T-helper 2 cell (primary cell): ENCODE measurements at places on chromosomes 3 and 15.
A peak's percentile ranks its signal among the peaks of the same experiment; 100 is the strongest.

DNA sequence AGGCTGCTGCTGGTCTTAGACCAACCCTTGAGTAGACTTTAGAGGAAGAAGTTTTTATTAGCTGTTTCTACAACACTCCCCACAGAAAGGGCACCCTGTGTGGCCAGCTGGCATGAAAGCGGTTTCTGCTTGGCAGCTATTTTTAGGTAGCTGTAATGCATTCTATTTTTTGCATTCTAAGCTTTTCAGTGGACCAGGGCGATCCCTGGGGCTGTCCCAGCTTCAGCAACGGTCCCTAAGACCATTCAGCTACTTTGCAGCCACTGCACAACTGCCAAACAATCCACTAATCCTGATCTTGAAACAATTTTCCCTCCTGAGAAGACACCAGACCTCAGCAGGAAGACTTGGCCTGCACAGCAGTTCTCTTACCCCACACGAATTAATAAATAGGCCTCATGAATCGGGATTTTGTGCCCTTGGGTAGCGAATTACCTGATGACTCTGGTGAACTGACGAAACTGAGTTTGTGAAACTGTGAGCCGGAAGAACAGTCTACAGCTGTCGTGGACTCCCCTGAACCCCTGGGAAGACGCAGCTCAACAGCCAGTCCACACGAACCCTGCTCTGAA is 14.6 kb upstream of the TFRC start:
- DNase-seq = no peak

DNA sequence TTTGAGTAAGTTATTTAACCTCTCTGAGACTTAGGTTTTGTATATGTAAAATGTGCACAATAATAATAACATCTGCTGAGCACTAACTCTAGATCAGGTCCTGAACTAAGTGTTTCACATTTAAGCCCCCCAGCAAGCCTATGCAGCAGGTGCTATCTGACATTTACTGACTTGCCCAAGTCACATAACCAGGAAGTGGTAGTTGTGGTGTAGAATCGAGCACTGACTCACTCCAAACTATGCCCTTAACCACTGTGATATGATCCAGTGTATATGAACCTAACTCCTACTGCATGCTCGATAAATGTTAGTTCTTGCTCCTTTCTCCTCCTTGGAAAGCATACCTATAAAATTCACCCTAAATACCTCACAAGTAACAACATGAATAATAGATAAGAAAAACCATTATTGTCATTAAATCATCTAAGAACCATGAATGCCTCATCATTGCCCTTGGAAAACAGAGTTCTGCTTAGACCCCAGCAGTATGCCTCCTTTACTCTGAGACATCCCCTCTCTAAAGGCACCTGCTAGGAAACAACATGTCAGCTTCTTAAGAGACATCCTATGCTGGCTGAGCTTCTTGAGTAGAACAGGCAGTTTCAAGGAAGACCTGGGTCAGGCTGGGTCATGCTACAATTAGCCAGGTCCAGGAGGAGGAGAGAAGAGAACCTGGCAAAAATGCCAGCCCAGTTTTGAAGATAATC is 3.0 kb upstream of the SHC4 start:
- DNase-seq = no peak

- DNase-seq = peak; percentile 19
Observed at GRCh38 chr3:151086484-151087456, 1.3 kb downstream of the MED12L start.

DNA sequence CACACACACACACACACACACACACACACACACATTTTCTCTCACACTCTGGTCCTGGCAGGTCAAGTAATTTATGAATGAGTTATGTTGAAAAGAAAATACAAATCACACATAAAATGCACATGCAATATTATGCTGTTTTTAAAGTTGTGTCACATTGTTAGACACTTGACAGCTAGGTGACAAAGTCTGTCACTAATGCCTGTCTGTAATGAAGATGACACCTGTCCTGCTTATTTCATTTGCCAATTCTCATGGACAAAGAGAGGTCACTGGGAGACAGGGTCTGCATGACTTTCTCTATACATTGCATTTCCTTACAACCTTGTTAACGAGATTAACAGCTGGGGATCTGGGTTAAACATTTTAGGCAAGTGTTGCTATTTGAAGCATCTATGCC is 71.2 kb downstream of the ARPP21 start:
- no peak for DNase-seq

DNA sequence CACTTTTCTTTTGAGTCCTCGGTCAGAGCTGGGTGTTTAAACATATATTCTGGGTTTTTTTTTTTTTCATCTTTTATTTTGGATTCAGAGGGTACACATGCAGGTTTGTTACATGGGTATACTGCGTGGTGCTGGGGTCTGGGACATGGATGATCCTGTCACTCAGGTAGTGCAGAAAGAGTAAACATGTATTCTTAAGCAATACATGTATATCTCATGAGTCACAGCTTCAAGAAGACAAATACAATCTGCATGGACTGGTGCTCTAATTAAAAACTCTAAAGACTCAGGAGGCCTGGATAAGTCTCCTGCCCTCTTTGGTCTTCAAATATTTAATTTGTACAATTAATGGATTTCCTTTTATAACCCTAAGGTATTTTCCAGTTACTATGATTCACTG is 50.6 kb upstream of the PHLDB2 start:
- no peak for DNase-seq

DNA sequence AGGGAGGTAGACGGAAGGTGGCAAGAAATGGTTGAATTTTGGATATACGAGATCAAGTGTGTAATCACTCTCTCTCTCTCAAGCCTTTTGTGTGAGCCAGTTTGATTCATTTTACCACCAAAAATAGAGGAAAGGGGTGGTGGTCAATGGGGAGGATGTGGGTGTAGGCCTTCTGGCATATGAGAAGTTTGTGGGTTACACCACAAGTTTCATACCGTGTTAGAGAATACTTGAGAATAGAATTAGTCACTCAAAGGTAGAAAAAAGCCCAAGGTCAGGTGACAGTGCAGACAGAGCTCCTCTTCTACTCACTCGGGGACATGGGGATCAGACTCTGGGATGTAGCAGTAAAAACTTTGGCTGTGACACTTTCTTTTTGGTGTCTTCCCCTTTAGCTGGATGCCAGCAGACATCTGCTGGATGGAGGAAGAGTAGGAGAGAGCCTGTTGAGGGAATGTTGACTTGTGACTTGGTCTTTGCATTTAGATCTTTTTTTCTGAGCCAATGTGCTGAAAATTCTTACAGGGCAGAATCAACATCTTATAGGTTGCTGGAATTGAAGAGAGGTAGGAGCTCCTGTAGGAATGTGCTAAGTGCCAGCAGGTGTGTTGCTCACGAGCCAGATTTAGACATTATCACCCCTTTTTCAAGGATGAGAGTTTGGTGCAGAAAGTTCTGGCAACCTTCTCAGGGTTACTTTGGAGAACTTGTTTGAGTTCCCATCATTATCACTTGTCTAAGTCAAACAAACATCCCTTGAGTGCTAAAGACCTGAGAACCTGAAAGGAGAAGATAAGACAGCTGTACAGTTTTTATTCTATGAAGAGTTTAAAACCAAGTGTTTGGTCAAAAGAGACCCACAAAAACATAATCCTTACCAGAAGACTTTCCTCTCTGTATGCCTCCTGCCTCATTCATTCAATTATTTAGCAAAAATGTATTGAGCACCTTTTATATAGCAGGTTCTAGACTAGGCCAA is 43.9 kb upstream of the RYK start:
- DNase-seq = peak; percentile 81

GRCh38 chr3:143081844-143082778 is 37.5 kb upstream of the CHST2 start:
- no peak for DNase-seq

DNA sequence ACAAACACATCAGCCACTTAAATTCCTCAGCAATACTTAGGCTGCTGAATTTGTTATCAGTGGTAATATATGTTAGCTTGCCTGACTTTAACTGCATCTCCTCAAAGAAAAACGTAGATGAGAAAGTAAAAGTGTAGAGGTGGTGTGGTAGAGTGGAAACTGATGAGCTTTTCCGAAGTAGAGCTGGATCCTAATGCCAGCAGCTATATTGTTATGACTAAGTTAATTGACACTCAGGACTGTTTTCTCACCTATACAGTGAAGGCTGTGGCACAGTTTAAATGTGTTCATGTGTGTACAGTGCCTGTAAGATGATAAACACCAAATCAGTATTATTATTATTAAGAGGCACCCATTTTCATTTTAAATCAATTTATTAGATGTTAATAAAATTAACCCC is 174.9 kb downstream of the TNIK start:
- DNase-seq = no peak

DNA sequence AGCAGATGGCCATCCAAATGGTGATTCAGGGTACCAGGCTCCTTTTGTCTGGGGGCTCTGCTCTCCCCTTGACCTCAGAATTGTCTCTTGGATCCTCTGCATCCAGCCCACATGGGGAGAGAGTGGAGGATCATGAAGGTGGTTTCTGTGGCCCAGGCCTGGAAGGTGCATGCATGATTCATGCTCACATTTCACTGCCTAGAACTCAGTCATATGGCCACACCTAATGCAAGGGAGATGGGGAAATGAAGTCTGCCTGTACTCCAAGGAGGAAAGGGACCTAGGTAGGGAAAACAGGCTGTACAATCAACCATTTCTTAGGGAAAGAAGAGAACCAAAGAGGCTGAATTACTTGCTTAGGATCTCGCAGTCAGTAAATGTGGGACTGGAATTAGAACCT is 15.1 kb downstream of the HRG start:
- DNase-seq = no peak

GRCh38 chr15:52466134-52466701 is 62.5 kb downstream of the MYO5A start:
- no peak for DNase-seq

GRCh38 chr3:72171946-72172345 is 387.0 kb upstream of the PROK2 start:
- DNase-seq = no peak

- no peak for DNase-seq
Observed at GRCh38 chr3:42184651-42185443, 81.1 kb downstream of the CCK start.

- DNase-seq = no peak
Observed at GRCh38 chr3:115270849-115271248, 123.8 kb upstream of the ZBTB20 start.

DNA sequence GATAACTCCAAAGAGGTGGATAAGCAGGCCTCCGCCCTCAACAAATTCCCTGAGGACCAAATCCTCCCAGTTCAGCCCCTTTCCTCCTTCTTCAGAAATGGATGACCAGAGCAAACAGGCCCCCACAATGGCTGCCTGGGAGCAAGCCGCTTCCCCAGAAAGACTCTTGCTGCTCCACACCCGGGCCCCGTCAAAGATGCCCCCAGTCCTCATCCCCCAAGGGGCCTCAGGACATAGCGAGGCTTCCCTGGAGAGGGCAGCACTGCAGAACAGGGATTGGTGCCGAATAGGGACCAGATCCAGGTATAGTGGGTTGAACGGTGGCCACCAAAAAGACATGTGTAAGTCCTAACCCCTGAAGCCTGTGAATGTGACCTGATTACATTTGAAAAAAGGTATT is 502.3 kb downstream of the SHQ1 start:
- DNase-seq = no peak

GRCh38 chr3:21573291-21573690 is 177.7 kb downstream of the ZNF385D start:
- no peak for DNase-seq

GRCh38 chr3:11371747-11372146 is 99.5 kb downstream of the ATG7 start:
- DNase-seq = no peak

- DNase-seq = no peak
Observed at GRCh38 chr3:37519236-37519635, 342.4 kb upstream of the CTDSPL start.

DNA sequence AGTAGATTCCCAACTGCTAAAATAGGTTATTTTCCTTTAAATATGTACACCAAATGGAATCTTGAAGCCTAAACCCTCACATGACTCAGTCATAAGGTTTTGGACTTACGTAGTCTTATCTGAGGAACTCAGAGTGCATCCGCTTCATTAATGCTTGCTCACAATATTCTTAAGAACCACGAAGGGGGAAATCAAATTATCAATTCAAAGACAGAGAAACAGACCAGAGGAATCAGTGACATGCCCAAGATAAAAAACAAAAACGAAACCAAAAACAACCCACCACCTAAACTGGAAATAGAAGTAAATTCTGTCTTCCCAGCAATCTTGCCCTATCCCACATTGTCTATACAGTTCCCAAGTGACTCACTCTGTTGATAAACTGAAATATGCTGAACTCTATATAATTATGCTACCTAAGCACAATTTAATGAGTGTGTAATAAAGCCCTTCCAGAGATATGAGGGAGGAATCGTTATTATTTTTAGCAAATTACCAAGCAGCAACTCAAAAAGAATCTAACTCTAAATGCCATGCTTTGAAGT is 135.4 kb upstream of the CBLB start:
- no peak for DNase-seq

DNA sequence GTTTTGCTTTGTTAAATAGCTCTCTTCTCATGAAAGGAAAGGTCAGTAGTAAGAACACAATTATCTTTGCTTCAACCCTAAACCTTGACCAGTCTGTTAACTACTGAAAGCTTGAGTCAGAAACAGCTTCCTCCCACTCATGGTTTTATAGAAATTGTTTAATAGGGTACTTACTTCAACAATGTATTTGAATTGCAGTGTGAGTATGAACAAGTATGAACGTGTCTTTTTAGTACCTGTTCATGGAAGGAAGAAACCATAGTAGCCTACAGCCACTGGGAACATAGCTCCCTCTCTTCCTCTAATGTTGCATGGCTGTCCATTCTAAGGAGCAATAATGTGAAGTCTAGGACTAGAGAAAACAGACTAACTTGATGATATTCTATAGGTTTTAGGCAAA is 311.0 kb downstream of the MCTP2 start:
- DNase-seq = no peak

DNA sequence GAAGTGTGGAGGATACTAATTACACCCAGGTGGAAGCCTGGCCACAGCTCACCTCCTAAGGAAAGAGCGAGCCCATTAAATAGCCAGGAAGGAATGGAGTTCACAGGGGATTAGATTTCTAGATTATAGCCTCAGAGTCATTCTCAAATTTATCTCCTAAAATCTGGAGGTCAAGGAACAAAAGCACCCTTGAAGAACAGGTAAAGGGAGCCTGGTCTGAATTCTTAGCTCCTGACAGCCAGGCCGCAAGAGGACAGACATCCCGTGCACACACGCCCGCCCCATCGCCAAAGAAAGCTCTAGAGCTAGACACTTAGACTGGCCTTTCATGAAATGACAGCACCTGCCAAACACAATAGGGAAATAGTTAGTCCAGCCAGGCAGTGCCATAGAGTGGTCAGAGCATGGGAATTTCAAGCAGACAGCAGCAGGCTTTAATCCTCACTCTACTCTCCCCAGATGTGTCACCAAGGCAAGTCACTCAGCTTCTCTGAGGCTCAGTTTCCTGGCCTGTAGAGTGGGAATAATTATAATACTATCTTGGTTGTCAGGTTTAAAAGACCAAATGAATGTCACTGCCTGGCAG is 59.2 kb downstream of the LIPC start:
- DNase-seq = no peak

DNA sequence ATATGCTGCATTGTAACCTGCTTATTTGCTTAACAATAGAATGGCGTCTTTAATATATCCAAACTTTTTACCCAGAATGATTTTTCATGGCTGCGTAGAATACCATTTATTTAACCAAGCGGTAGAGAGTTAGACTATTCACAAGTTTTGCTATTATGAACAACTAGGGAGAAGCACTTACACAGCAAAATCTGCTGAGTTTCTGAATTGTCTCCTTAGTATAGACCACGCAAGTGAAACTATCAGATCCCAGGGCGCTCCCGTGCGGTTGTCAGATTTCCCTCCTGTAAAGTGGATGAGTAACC is 12.6 kb upstream of the ADPGK start:
- no peak for DNase-seq

- no peak for DNase-seq
Observed at GRCh38 chr15:80203361-80203885, 48.6 kb downstream of the CTXND1 start.
